SK-N-MC (cell line): ENCODE measurements at places on chromosomes 7 and 10.

DNA sequence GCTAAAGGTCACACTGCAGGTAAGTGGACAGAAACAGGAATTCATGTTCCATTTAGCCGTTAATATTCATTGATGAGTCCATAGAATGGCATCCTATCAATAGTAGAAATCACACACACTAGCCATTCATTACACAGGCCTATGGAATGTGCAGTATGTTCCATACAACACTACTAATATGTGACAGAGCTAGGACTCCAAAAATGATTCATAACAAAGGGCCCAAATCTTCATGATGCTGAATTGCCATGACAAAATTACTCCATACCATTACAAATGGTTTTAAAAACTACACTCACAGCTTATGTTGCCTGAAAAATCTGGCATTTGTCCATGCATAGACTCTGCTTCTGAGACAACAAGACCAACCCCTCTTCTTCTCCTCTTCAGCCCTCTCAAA, 549.1 kb downstream of the XPNPEP1 start:
- DNase-seq = no peak

GRCh38 chr10:79468015-79468560, 22.7 kb upstream of the ZCCHC24 start:
- no peak for DNase-seq

DNA sequence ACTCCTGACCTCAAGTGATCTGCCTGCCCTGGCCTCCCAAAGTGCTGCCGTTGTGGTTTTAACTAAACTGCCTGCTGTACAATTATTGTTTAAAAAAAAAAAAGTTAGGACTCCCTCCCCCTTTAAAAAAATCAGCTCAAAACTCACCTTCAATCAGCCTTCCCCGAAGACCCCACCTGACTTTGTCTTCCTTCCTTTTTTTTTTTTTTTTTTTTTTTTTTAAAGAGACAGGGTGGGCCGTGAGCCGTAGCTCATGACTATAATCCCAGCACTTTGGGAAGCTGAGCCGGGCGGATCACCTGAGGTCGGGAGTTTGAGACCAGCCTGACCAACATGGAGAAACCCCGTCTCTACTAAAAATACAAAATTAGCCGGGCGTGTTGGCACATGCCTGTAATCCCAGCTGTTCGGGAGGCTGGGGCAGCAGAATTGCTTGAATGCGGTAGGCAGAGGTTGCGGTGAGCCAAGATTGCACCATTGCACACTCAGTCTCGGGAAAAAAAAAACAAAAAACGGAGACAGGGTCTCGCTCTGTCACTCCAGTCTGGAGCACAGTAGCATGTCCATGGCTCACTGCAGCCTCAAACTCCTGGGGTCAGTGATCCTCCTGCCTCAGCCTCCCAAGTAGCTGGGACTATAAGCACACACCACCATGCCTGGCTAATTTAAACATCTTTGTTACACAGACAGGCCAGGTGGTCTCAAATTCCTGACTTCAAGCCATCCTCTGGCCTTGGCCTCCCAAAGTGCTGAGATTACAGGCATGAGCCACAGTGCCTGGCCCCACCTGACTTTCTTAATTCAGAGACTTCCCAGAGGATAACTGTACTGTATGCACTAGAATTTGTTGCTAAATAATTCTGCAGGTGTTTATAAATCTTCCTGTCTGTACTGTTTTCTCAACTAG, 3.2 kb downstream of the FIS1 start:
- no peak for DNase-seq

- DNase-seq = no peak
Measured at GRCh38 chr7:29197916-29198315, 3.3 kb downstream of the CHN2 start.
